Right forelimb (tissue), 1 donor: ENCODE measurements at places on chromosomes 6 and 20.

- DNase-seq = peak; percentile 93
Measured at GRCh38 chr6:29632789-29633533, at the start of gene GABBR1. Gene GABBR1 (minus strand): TSS chr6:29633183. CDS start chr6:29632385, 798 bp downstream.

GRCh38 chr20:17525650-17526049 lies 5.5 kb downstream of the BFSP1 start:
- DNase-seq = no peak

GRCh38 chr6:137923866-137924653 lies 57.0 kb downstream of the TNFAIP3 start:
- no peak for DNase-seq

- no peak for DNase-seq
Measured at GRCh38 chr6:164128101-164128500, 713.6 kb downstream of the QKI start.

GRCh38 chr20:64101731-64102621 lies 5.4 kb downstream of the NPBWR2 start:
- no peak for DNase-seq

- peak; percentile 59 for DNase-seq
Measured at GRCh38 chr20:39954621-39955020, 734.4 kb downstream of the MAFB start.

GRCh38 chr6:111087871-111088667 lies 766 bp downstream of the SLC16A10 start:
- DNase-seq = peak; percentile 53

- no peak for DNase-seq
Measured at GRCh38 chr6:5961836-5962235, 44.9 kb downstream of the NRN1 start.
